Left colon (tissue), 2 donors: ENCODE measurements at places on chromosomes 16 and 17. TPM values are rescaled to one million over a fixed set of nuclear protein-coding genes. Genes with fewer than 3 reads are reported as not detected.

ADGRG3 gene
- total RNA-seq: 1.4 TPM

RASD1 gene
- total RNA-seq: 24.6 TPM

VWA3A gene
- total RNA-seq: not detected

ITGB3 gene
- total RNA-seq: 3.2 TPM

KRTAP2-2 gene
- total RNA-seq: not detected

ACSM5 gene
- 0.40 TPM for total RNA-seq

NMRAL1 gene
- total RNA-seq: 36.9 TPM

ZP2 gene
- total RNA-seq: not detected

GRAPL gene
- total RNA-seq: 1.4 TPM

ARL16 gene
- 14.3 TPM for total RNA-seq

SPNS1 gene
- 32.0 TPM for total RNA-seq

KRT15 gene
- total RNA-seq: 30.9 TPM

EFCAB13 gene
- total RNA-seq: 4.0 TPM

MRPL10 gene
- total RNA-seq: 37.5 TPM

TEKT5 gene
- 0.50 TPM for total RNA-seq

HCFC1R1 gene
- 26.6 TPM for total RNA-seq

GDPD1 gene
- 3.9 TPM for total RNA-seq

ZG16 gene
- total RNA-seq: 1,793 TPM

FKBP10 gene
- 10.8 TPM for total RNA-seq

CDH13 gene
- total RNA-seq: 4.1 TPM

CDH8 gene
- not detected for total RNA-seq

TNFSF13 gene
- 77.2 TPM for total RNA-seq

ZNF19 gene
- 9.8 TPM for total RNA-seq

PEX12 gene
- 4.7 TPM for total RNA-seq

CCL8 gene
- total RNA-seq: 4.2 TPM

GPR179 gene
- 0.03 TPM for total RNA-seq

KRTAP2-3 gene
- total RNA-seq: not detected

ANKFN1 gene
- 1.2 TPM for total RNA-seq

GNAO1 gene
- 14.1 TPM for total RNA-seq

CACNG3 gene
- not detected for total RNA-seq

PPY gene
- 2.0 TPM for total RNA-seq

CDH11 gene
- total RNA-seq: 15.6 TPM

CLEC19A gene
- total RNA-seq: not detected

MYH1 gene
- total RNA-seq: not detected

KRTAP4-4 gene
- not detected for total RNA-seq

NUPR1 gene
- total RNA-seq: 106 TPM

NUDT21 gene
- total RNA-seq: 68.5 TPM
